Endodermal cell (in vitro differentiated cells): ENCODE measurements at places on chromosomes 4 and X. TPM values are rescaled to one million over a fixed set of nuclear protein-coding genes. Genes with fewer than 3 reads are reported as not detected.

Gene C4orf50
- total RNA-seq = 0.40 to 0.93 TPM (median 0.84 TPM) in 3 replicates

Gene PPP1R2C
- total RNA-seq = not detected in 3 replicates

Gene SOX3
- total RNA-seq = 0.27 to 1.6 TPM (median 0.59 TPM) in 3 replicates

Gene PPP3CA
- total RNA-seq = 33.0 and 36.6 TPM in 2 replicates

Gene CYBB
- not detected in 3 replicates for total RNA-seq

Gene TAB3
- total RNA-seq = 19.6 and 23.2 TPM in 2 replicates

Gene CXCL10
- not detected in 3 replicates for total RNA-seq

Gene WDR19
- total RNA-seq = 40.8 and 51.9 TPM in 2 replicates

Gene SPINK2
- total RNA-seq = 0.59 TPM in 1 of 2 replicates, not detected in the other

Gene ODAPH
- total RNA-seq = not detected in 3 replicates

Gene GATA1
- not detected in 3 replicates for total RNA-seq

Gene FAM149A
- 3.3 and 5.3 TPM in 2 replicates for total RNA-seq

Gene SPANXA1
- not detected in 3 replicates for total RNA-seq

Gene RS1
- total RNA-seq = 0.11 TPM in 1 of 2 replicates, not detected in the other

Gene DOK7
- total RNA-seq = 1.3 and 1.9 TPM in 2 replicates

Gene QDPR
- total RNA-seq = 26.5 to 39.2 TPM (median 36.3 TPM) in 3 replicates

Gene STARD8
- 1.5 and 2.0 TPM in 2 replicates for total RNA-seq

Gene ZCCHC18
- 2.3 and 2.5 TPM in 2 replicates for total RNA-seq

Gene PPP2R2C
- total RNA-seq = 4.4 to 5.9 TPM (median 5.3 TPM) in 3 replicates

Gene F11
- not detected in 2 replicates for total RNA-seq

Gene EXOC1
- total RNA-seq = 23.6 and 26.5 TPM in 2 replicates

Gene SPANXA2
- total RNA-seq = not detected in 3 replicates

Gene GLRB
- 0.61 to 1.6 TPM (median 1.4 TPM) in 3 replicates for total RNA-seq

Gene ABRAXAS1
- total RNA-seq = 23.9 and 26.6 TPM in 2 replicates

Gene NPY1R
- 9.1 to 12.0 TPM (median 11.4 TPM) in 3 replicates for total RNA-seq

Gene SLC34A2
- 2.9 to 4.3 TPM (median 4.2 TPM) in 3 replicates for total RNA-seq

Gene CENPE
- 32.4 and 35.9 TPM in 2 replicates for total RNA-seq

Gene FAM9C
- not detected in 2 replicates for total RNA-seq

Gene NFXL1
- total RNA-seq = 27.1 to 38.4 TPM (median 33.7 TPM) in 3 replicates

Gene FRG2
- total RNA-seq = not detected in 2 replicates

Gene ARMCX4
- total RNA-seq = 15.9 and 20.4 TPM in 2 replicates

Gene CYTL1
- total RNA-seq = 3.1 and 3.7 TPM in 2 replicates

Gene ZC4H2
- 29.6 and 31.9 TPM in 2 replicates for total RNA-seq

Gene NAA11
- total RNA-seq = not detected in 2 replicates

Gene CT47B1
- not detected in 3 replicates for total RNA-seq

Gene SUPT20HL2
- total RNA-seq = not detected in 2 replicates

Gene NLRP2B
- total RNA-seq = not detected in 3 replicates

Gene PHOX2B
- total RNA-seq = not detected in 3 replicates
